ENCODE measurements at places on chromosomes 4 and X.

DNA sequence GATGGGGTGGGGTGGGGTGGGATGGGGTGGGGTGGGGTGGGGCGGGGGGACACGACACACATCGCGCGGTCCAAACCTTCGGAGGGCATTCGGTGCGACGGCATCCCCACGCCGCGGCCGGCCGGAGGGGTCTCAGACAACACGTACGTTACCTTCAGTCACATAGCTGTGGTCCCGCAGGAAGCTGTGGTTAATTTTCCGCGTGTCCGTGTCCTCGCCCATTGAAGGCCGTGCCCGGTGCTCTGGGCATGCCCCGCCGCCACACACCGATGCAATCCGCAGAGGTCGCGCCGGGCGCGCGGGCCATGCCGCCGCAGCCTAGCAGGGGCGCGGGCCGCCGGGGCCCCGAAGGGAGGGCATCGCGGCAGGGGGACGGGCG is 417 bp downstream of the PPP2R2C start:
- DNase-seq = no peak

DNA sequence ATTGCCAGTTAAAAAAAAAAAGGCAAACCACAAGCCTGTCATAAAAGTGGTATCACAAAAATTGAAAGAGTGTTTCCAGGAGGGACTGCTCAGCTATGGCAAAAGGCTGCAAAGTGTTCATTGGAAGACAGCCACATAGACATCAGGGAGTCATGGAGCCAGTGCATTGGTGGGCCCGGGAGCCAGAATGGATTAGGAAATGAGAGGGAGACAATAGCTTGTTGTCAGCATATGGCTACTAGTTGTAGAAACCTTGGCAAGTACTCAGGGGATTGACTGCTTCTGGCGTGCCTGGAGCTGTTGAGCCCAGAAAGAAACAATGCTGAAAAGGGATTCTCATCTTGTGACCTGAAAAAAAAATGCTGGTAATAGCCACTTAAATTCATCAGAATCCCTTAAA is 5.0 kb downstream of the GAR1 start:
- no peak for DNase-seq

GRCh38 chr4:81743731-81744435 is 272.2 kb upstream of the RASGEF1B start:
- no peak for DNase-seq

- no peak for DNase-seq
Observed at GRCh38 chrX:56746996-56747395, 18.0 kb downstream of the NBDY start.

- DNase-seq = no peak
Observed at GRCh38 chr4:6324999-6325787, 55.5 kb downstream of the WFS1 start.

DNA sequence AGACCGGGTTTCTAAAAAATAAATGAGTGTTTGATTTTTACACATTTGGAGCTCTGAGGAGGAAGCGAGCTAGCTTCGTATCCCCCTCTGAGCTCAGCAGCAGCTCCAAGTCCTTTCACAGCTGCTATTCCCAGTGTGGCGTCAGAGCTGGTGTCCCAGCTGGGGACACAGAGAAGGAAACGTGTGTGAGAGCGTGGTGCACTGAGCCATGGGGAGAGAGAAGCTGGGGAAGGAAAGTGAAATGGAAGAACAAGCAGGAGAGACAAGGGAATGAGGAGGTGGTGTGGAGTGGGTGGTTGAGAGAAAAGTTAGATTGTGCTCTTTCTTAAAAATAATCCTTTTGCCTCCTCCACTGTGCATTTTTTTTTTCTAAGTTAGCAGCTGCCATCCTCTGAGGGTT is 79.5 kb upstream of the SLC4A4 start:
- no peak for DNase-seq

DNA sequence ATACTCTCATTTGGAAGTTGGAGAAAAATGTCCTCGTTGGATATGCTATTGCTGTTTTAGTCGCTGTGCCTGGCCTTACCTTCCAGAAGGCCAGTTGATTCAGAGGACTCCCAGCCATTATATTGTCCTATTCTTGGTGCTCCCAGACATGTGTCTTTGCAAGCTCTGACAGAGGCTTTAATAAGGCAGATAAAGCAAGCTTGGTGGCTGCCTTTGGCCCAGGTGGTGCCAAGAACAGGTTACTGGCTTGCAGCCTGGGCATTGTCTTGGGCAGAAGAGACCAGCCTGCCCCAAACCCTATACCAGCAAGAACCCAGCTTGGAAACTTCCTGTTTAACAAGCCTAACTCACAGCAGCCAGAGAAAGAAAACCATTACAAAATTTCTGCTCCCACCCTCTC is 16.9 kb downstream of the RAI2 start:
- DNase-seq = no peak

DNA sequence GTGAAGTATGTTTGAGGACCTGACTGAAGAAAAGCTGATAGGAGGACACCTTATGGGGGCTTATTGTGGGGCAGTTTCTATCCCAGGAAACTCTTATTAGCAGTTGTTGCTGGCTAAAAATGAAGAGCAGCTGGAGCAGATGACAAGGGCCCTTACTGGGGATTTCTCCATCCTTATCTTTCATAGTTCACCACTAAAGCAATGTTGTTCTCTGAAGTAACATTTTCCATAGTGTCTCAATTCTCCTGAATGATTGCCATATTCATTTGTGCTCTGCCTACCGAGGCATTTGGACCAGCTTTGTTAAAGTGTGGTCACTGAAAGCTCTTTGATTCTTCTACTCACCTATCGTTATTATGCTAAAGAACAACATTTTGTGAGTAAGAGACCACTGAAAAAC is 7.7 kb downstream of the ENOX2 start:
- DNase-seq = no peak

- DNase-seq = no peak
Observed at GRCh38 chr4:157220371-157220881, at the start of gene GRIA2. GRIA2 (plus strand) TSS chr4:157220728; CDS start chr4:157221043, 315 bp downstream.

- DNase-seq = no peak
Observed at GRCh38 chrX:115573185-115573584, 12.2 kb downstream of the PLS3 start.

DNA sequence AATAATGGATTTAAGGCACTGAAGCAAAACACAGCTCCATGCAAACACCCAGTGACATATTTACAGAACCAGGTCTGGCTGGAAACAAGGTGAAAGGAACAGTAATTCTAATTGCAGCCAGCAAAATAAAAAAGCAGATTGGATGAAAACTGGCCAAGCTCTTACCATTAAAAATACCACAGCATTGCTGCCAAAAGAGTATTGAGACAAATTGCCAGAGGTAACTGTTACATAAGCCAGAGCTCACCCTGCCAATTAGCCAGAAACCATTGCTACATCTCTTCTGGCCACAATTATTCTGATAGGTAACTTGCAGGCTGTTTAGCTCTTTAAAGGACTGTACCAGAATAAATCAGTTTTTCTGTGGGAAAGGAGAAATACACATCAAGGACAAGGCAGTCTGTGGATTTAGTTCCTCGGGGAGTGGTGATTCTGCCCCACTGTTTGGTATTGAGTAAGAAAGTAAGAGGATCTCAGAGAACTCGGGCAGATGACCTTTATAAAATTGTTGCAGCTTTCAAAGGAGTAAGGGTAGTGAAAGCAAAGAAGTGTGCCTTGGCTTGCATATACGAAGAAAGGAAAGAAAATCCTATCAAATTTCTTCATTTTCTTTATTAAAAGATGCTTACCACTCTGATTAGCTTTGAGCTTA is 369.5 kb downstream of the PPP3CA start:
- no peak for DNase-seq

GRCh38 chr4:2331519-2332200 is 69.8 kb upstream of the MXD4 start:
- DNase-seq = no peak

DNA sequence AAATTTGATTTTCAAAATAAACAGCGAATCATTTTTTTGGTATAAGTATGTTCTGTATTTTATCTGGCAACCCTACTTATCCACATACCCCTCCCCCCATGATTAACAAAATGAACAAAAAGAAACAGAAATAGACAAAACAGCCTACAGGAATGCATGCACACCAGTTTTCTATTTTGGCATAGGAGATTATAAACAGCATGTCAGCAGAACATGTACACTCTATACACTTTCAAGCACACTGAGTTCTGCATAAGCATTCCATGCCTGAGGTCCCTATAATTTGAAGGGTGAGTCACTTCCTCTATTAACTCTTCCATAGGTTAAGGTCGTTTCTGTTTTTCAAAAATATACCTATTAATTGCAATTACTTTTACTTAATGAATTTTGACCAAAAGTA is 28.0 kb upstream of the ZNF280C start:
- no peak for DNase-seq

GRCh38 chr4:61520681-61521160 is 320.6 kb downstream of the ADGRL3 start:
- DNase-seq = no peak

DNA sequence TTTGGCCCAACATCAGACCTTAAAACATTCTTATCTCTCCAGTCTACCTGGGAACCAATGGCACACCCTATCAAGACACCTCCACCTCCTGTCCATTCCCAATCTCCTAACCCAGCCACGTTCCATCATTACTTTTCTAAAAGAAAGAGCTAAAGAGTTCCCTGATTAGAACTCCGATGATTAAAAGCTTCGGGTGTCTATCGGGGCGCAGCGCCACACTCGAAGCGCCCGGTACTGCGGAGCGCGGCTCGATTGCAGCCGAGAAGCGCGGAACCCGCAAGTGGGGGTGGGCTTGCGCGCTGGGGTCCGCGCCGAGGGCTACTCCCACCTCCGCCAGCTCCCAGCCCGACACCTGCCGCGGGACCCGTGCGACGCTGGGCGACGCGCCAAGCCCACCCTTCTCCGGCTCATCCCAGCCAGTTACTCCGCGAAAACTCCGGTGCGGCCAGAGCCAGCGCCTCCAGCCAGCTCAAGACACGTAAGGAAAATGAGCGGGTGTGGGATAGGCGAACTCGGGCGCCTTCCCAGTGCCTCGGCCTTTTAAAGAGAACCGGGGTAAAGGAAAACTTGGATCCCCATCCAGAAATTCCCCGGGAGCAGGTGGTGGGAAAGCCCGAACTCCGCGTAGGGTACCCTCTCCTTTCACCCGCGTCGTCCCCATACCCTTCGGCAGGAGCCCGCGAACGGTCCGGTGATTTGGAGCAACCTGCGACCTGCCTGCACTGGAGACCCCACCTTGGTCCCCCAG is 593 bp downstream of the NPY1R start:
- DNase-seq = no peak

- DNase-seq = no peak
Observed at GRCh38 chr4:124121461-124121971, 591.0 kb downstream of the ANKRD50 start.

- DNase-seq = no peak
Observed at GRCh38 chr4:53907772-53908171, 156.6 kb downstream of the CHIC2 start.

DNA sequence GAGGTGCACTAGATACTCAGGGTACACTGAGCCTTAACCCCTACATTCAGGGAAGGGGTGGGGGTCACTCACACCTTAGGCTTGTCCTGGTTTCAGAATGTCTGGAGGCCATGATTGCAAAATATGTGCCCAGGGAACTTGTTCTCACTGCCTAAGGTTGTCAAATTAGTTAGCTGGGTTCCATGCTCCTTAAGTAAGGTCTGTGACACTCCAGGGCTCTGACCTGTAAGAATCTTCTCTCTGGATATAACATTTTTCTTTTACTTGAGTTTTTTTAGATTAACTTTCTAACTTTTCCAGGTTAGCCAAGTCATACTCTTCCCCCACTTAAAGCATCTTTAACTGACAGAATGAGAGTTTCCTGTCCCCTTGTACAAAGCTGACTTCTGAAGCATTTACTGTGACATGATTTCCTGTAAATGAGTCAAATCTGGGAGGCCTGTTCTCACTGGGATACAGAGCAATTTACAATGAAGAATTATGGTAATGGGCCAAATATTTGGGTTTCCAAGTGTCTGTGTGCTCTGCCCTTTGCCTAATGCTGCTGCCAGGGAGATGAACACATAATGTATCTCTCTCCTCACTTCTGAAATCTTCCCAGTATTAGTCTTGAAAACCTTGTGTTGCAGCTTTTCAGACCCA is 101.7 kb downstream of the GATB start:
- DNase-seq = no peak

DNA sequence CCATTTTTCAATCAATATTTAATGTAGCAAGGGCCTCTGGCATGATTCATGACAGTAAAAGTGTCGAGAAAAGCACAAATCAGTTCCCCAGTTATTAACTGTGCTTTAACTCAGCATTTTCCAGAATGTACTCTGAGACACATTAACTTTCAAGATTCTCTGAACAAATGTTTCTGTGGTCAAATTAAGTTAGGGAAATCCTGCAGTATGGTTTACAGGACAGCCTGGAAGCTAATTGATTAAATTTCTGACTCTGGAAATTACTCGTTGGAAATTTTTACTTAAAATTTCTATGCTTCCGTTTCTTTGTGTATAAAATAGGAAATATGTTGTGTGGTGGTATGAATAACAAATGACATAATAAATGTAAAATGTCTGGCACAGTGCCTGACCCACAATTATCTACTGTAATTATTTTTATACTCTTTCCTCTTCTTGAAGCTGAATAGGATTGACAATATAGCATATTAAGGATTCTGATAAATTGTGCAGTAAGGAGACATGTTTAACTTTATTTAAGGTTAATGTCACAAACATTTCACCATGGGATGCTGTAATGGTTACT is 33.7 kb downstream of the STK32B start:
- no peak for DNase-seq

GRCh38 chr4:40227284-40227683 is 30.5 kb downstream of the RHOH start:
- no peak for DNase-seq

- no peak for DNase-seq
Observed at GRCh38 chr4:13102092-13102742, 381.9 kb downstream of the RAB28 start.

- DNase-seq = no peak
Observed at GRCh38 chr4:26609391-26609790, 25.5 kb downstream of the TBC1D19 start.

GRCh38 chr4:113145519-113146291 is 96.3 kb downstream of the ANK2 start:
- DNase-seq = no peak

DNA sequence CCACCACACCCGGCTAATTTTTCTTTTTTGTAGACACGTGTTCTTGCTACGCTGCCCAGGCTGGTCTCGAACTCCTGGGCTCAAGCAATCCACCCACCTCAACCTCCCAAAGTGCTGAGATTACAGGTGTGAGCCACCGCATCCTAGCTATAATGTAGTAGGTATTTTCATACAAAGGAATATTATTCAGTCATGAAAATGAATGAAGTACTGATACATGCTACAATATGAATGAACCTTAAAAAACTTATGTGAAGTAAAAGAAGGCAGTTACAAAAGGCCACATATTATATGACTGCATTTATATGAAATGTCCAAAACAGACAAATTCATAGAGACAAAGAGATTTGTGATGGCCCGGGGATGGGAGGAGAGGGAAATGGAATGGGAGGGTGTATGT is 4.7 kb upstream of the GATA1 start:
- DNase-seq = no peak

GRCh38 chr4:16466581-16466980 is 240.3 kb upstream of the TAPT1 start:
- DNase-seq = no peak
